ENCODE measurements at places on chromosomes 13 and 19.

DNA sequence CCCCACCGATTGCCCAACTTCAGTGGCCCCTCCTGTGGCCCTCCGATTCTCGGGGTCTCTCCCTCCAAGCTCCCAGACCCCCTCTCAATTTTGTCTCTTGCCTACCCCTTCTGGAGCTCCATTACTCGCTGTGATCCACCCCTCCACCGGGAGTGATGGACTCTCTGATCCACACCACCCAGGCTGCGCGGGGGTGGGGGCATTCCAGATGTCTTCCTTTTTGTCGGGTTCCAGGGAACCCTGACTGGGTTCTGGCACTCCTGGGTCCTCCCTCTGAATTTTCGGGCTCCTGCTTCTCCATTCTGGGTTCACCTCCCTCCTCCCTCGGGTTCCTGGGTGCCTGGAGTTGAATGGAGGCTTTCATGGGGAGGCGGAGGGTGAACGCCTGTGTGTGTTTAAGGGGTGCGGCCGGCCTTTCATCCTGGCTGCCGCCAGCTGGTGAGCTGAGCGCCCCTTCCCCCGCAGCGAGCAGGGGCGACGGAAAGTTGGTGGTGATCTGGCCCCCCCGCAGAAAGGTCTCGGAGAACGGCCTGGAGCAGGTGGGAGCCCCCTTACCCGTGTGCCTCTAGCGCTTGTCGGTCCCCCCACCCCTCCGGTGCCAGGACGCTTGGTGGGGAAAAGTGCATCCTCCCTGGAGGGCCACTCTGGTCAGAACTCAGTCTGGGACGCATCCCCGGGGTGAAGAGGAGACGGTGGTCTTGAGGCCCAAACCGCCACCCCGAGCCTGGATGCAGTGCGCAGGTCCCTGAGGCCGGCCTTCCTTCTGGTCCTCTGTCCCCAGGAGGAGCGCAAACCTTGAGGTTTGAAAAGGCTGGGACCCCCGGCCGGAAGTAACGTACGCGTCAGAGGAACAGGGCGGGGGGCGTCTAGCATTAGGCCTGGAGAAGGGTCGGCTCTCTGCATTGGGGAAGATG, 1.6 kb downstream of the MISP3 start:
- DNase-seq = peak; percentile 30

- no peak for DNase-seq
These were observed 17.4 kb upstream of the AP1M2 start for GRCh38 chr19:10604460-10604980.

DNA sequence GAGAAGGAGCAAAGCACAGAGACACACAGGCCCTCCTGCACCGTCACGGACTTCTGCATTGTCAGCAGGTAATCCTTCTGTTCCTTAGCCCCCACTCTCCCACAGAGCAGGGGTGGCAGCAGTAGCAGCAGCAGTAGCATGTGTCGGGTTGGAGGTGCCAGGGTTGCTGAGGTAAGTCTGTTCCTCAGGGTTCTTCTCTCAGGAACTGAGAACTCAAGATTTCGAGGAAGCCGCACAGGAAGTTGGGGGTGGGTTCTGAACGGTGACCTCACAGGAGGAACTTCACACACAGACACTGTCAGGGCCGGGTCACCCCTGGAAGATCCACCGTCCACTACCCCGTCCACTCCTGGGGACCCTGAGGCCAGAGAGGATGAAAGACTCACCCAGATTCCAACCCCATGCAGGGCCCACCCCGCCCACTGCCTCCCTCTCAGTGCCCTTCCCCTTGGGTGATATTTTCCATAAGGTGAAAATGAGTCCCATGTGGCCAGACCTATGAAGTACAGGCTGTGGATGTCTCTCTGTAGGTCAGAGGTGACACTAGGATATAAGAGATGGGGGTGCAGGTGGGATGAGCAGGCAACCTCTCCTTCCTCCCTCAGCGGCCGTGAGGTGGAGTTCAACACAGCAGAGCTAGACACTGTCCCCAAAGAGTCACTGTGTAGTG, at the start of gene SIGLEC12:
Gene SIGLEC12 (minus strand): TSS at position 207 of the 670 bp plus-strand sequence. CDS start 67 bp downstream, at position 140.
- no peak for DNase-seq

DNA sequence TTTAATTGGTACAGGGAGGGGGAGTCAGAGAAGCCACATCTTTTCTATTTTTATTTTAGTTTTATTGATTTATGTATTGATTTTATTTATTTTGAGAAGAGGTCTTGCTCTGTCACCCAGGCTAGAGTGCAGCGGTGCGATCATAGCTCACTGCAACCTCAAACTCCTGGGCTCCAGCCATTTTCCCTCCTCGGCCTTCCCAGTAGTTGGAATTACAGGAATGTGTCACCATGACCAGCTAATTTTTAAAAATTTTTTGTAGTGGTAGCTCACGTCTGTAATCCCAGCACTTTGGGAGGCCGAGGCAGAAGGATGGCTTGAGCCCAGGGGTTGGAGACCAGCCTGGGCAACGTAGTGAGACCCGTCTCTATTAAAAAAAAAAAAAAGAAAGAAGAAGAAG, 4.1 kb downstream of the IL27RA start:
- no peak for DNase-seq

GRCh38 chr13:100508996-100509395, 79.6 kb downstream of the GGACT start:
- no peak for DNase-seq

Measured in bronchial epithelial cell (primary cell).